Fibroblast of mammary gland (primary cell): ENCODE measurements at places on chromosomes 12 and 14.
A peak's percentile ranks its signal among the peaks of the same experiment; 100 is the strongest.

DNA sequence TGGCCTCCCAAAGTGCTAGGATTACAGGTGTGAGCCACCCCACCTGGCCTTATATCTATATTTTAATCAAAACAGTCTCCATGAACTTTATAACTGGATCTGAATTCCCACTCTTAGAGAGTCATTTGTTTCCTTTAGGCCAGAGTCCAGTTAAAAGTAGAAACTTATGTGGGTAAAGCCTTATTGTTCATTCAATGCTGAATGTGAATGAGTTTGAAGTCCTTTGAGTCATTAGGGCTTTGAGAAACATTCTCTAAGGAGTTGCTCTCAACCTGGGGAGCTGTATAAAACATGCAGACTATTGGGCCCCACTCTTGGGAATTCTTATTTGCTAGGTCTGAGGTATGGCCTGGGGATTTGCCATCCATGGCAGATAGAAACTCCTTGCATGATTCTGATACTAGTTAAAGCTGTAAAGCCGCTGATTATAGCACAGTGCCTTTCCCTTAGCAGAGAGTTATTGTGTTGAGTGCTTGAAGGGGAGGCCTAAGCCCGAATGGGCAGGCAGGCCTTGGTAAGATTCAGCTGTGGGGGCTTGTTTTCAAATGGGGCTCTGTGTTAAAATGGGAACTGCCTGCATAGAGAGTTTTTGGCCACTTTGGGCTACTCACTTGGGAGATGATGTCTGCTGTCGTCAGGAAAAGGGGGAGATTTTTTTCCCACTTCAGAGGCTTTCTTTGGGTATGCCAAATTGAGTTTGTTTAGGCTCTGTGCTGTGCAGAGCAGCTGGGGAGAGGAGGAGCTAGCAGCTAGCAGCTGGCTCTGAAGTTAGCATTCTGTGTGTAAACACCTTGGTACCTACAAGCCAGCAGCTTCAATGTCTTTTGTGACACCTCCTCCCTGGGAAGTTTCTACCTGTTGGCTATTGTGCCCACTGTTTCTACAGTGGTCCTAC lies 117.5 kb downstream of the DACT1 start:
- peak; percentile 40 for DNase-seq

- DNase-seq = no peak
Measured at GRCh38 chr12:14310866-14311265, 54.6 kb upstream of the ATF7IP start.

DNA sequence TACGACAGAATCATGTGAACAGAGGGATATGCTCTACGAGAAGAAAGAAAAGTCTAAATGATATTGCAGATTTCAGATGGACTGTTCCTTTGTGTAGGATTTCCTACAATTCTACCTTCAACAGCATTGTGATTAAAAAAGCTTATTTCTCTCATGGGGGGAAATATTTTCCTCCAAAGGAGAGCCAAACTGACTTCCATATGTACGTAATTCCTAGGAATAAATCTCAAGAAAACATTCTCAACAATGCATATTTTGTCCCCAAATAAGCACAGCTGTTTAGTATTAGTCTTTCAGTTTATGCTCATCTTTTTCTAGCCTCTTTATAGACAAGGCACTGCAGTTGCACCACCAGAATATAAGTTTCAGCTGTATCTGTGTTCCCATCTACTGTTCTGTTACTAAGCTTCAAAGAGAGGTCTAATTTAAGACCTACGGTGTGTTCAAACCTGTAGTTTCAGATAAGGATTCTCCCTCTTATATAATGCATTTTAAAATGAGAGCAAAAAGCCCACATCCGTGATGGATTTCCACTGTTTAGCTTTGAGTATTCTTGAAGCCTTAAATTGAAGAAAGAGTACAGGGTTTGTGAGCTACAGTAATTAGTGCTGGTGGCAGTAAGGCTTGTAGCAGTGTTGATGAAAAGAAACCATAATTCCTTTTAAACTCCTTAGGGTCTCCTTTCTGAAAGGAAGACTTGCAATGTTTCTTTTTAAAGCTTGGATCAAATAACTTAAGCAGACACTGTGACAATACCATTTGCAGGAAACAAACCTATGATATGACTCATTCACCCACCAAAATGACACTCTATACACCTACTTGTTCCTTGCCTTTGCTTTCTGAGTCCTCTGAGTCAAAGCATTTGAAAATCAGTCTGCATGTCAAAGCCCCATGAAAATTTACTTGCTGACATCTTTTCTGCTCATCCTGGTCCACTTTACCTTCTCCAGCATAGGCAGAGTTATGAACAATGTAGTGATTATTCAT lies 754.1 kb downstream of the NOVA1 start:
- no peak for DNase-seq

DNA sequence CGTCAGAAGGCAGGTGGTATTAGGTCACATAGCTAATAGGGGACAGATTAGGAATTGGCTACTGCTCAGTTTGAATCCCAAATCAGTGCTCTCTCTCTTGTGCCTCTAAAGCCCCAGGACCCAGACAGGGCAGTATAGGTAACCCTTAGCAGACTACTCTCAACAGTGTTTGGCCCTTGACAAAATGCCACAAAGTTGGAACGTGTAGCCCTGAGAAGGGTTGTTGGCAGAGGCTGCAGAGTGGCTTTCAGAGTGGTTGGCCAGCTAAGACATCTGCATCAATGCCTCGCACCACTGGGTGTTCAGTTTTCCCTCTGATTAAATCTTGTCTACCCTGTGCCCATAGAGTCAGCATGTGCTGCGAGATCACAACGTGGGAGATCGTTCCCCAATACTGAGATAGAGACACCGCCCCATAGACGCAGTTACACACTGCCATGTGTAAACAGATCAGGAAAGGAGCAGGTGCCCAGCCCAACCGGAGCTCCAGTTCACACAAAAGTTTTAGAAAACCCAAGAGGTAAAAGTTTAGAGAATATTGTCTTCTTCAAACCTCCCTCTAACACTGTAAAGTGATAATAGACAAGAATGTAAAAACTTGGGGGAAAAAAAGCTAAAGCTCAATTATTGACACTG lies 48.3 kb downstream of the EML1 start:
- no peak for DNase-seq

- DNase-seq = no peak
Measured at GRCh38 chr14:63991833-63992232, 139.0 kb downstream of the SYNE2 start.

DNA sequence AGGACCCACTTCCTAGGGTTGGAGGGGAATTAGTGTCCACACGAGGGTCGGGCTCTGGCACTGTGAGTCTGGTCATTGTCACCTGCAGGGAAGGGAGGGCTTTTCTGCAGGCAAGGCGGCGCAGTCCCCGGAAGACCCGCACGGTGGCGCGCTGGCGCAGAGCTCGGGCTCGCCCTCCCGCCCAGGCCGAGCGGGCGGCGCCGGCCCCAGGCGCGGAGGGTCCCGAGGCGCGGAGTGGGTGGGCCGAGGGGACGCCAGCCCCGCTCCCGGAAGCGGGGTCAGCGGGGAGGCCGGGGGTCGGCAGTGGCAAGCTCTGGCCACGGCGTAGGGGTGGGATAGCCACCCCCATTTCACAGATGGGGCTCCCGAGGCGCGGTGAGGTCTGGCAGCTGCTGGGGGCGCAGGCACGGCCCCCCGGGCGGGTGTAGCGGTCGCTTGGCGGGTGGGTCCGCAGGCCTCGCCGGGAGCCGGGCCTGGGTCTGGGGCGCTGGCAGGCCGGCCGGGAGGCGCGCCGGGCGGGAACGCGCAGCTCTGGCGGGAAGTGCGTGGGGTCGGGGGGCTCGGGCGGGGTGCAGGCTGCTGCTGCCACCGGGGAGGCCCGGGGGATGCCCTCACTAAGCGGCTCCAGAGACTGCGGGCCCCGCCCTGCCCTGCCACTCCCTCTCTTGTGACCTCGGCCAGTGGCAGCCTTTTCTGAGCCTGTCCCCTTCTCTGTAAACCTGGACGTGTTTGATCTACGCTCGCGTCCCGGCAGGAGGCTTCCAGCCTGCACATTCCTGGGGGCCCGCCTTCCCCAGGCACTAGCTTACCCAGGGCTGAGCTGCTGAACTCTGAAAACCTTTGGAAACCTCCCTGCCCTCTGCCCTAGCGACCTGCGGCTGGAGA lies 46.1 kb downstream of the CYP46A1 start:
- DNase-seq = peak; percentile 22

DNA sequence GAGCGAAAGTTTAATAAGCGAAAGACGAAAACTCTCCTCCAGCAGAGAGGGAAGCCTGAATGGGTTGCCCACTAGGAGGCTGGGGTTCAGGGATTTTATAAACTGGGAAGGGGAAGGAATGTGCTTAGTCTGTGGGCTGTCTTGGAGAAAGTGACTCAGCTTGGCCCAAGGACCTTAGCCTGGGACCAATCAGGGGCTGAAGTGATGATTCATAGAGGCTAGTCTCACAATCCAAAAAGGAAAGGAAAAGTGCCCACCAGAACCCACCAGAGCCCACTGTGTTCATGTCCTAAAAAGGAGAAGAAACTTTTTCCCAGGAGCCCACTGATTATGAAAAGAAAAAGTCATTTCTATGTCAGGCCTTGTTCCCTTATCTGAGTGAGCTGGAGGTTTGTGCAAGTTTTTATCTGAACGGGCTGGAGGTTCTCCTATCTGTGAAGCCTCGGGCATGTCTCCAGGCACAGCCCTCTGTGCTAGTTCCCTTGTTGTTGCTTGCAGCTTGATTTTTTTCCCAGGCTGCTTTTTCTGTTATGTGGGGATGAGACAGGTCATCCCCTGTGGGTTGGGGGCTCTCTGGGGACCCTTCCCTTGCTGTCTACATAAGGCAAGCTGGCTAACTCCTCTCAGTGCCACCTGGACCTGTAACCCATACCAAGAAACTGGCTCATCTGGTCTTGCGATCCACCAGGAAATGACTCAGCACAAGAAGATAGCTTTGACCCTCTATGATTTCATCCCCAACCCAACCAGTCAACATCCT lies 8.3 kb upstream of the GOLGA5 start:
- peak; percentile 86 for DNase-seq

GRCh38 chr12:66379616-66380015 lies 77.3 kb downstream of the HELB start:
- DNase-seq = no peak

- DNase-seq = no peak
Measured at GRCh38 chr12:57223191-57224165, 6.0 kb upstream of the SHMT2 start.

DNA sequence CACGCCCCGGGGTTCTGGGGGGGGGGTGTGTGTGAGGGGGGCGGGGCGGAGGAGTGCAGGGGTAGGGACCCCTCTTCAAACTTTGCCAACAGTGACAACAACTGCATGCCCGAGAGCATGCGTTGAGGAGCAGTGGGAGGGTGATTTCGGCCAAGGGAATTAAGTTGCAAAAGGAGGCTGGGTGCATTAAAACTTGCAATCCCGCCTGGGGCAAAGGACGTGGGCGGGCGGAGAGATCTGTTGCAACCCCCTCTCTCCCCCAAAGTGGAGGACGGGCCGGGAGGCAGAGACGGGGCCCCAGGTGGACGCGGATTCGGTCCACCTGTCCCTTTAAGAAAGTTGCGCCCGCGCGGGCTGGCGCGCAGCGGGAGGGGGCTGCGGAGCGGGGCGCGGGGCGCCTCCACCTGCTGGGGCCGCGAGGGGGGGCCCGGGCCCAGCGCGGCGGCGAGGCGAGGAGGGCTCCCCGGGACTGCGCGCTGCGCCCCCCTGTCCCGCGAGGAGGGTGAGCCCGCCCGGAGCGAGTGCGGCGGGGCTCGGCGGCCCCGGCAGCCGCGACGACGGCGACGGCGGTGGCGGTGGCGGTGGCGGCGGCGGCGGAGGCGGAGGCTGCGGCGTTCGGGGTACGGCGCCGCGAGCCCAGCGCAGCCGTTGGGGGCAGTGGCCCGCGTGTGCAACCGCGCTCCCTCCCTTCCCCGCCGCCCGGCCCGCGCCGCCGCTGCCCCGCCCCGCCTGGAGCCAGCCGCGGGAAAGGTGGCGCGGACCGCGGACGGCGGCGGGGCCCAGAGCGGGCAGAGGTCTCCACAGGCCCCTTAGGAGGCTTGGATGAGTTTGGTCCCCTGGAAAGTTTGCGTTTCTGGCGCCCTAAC lies 530 bp upstream of the FOXN4 start:
- DNase-seq = no peak
